C1 segment of cervical spinal cord (tissue), 14 donors: ENCODE measurements at places on chromosomes 7 and 10.
A peak's percentile ranks its signal among the peaks of the same experiment; 100 is the strongest.

DNA sequence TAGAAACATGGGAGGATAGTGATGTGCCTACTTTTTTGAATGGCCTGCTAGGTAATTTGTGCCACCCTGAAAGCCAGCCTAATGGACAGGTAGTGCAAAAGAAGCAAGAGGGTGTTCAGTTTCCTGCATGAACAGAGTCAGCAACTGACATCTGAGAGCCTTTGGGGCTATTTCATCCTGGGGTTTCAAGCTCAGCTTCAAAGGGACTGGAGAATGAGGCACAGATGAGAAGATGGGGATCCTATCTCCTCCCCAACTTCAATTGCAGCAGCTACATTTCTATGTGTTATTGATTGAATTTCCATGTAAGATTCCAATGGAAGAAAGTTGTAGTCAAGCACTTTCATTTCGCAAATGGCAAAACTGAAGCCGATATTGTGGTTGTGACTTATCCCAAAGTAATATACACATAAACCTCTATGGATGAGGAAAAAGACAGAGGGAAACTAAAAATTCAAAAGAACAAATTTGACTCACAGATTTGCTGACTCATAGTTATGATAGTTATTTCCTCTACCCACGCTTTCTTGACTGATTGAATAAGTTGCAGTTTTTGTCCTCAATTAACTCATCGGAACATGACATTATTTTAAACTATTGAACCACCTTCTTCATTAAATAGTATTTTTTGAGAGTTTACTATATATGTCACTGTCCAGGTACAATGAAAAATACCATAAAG lies 42.6 kb upstream of the NRP1 start:
- no peak for DNase-seq

- DNase-seq, result no peak
Measured at GRCh38 chr7:5213286-5213645, 23.2 kb downstream of the WIPI2 start.

GRCh38 chr7:113892818-113893217 lies 26.0 kb downstream of the PPP1R3A start:
- no peak for DNase-seq

- DNase-seq, result no peak
Measured at GRCh38 chr10:100734295-100735086, 10.9 kb upstream of the PAX2 start.

DNA sequence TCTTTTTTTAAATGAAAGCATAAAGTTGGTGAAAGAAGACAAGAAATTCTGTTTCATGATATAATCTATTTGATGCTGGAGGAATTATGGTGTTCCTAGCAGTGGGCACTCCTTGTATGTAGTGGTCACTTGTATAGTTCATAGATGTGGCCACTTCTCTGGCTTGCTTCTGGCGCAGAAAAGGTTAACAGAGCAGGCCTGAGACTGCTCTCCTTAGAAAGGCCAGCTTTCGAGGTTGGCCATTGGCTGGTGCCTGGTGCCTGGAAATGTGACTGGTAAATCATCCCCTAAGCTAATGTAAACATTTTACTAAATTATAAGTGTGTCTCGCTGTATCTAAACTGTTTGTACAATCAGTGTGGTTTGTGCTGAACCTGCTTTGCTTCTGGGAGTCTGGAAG lies 276.1 kb downstream of the PHTF2 start:
- DNase-seq, result no peak

- DNase-seq, result no peak
Measured at GRCh38 chr10:36096576-36096975, 454.5 kb upstream of the FZD8 start.

DNA sequence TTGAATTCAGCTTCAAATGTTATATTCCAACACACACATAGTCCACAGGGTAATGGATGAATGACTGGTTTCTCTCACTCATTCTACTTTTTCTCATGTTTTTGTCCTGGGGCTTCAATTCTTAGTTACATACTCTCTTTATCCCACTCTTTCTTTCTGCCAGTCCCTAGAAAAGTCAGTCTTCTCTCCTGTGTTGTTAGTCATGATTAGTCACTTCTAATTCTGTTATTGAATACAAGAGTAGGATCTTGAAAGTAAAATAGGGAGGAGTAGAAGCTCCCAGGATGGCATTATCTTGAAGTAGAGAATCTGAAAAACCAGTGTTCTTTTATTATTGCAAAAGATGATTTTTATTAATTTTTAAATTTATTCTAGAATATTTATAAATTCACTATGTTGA lies 45.5 kb upstream of the CALCR start:
- DNase-seq, result no peak

GRCh38 chr7:135938563-135938962 lies 38.6 kb downstream of the MTPN start:
- no peak for DNase-seq

DNA sequence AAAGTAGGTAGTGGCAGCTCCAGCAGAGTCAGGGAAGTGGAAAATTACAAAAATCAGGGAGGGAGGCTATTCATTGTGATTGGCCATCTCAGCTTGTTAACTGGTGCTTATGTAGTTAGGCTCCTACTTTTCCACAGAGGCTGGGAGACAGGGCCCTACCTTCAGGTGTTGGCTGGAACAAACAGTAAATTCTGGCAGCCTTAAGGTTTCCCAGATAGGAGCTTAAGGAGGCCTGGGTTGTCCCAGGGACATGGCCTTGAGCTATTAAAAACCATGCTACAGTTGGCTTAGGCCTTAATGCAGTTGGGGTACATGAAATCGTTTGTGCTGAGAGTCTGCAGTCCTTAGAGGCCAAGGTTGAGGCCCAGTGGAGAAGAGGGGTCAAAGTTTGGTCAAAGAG lies 324.5 kb downstream of the LHFPL3 start:
- DNase-seq, result no peak

DNA sequence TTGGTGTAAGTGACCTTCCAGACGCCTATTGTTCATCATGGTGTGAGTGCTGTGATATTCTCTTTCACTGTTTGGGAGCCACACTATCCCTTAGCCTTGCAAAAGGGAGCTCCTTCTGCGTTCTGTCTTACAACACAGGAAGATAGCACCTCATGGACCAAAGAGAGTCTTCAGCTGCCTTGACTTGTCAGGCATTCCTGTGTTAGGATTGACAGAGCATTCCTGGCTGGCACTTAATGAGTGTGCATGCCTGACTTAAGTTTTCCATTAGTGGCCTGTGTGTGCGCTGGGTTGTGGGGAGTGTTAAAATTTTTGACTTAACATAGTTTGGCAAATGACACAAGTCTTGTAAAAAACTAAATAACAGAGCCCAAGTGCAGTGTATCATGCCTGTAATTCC lies 21.9 kb upstream of the MSRB2 start:
- no peak for DNase-seq

DNA sequence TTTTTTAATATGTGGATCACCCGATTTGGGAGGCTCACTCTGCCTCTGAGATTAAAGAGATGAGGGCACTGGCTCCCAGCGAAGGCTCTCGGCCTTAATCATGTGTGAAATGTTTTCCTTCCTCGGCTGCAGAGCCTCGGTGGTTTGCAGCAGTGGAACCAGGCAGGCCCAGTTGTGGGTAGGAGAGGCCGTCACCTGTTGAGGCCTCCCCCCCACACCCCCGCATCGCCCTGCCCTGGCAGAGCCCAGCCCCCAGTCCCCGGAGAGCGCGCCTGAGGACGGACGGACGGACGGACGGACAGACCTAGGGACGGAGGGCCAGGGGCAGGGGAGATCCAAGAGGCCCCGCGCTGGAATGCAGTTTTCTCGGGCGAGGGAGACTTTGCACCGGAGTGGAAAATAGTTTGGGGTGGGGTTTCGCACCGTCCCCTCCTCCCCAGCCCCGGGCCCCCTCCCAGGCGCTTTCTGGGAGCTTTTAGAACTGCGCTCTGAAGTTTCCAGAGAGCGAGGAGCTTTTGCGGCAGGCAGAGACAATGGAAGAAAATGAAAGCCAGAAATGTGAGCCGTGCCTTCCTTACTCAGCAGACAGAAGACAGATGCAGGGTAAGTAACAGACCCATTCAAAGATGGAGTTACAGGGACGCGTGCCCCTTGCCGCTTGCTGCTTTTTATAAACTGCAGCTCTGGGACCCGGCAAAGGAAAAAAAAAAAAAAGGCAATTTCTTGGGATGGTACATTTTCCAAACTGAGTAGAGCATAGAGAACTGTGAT lies at the start of gene KIAA1217:
TSS of gene KIAA1217 (plus strand) at position 478 of the 771 bp plus-strand sequence. CDS start at position 534, 56 bp downstream.
- peak; percentile 31 for DNase-seq

DNA sequence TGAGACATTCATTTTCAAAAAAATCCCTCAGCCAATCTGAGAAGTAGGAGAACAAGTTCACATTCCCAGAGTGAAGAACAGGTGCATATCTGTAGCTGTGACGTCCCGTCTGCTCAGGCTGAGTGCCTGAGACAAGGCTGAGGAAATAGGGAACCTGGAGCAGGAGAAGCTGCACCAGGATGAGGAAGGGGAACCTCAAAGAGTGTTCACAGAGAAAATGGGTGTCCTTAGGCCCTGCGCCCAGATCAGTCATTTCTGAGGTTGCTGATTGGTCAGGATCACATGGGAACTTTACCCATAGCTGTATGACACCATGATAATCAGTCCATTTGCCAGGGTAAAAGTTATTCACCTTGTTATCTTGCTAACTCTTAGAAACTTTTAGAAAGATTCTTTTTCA lies 34.2 kb upstream of the TARP start:
- no peak for DNase-seq

DNA sequence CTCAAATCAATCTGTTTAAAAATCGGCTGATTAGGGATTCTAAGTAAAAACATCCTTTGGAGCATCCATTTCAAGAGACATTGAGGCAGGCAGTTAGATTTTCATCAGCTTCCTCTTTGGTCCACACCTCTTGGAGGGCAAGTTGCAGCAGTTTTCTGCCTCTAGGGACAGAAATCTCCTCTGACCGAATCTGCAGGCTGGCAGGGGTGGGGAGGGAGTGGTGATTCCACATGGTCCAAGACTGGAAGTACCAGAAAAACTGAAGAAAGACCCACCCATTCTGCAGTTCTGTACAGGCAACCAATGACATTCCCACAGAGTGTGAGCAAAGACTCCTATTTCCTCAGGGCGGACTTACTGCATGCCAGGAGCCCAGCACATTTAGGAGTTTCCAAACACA lies 29.0 kb downstream of the FGFBP3 start:
- DNase-seq, result no peak

DNA sequence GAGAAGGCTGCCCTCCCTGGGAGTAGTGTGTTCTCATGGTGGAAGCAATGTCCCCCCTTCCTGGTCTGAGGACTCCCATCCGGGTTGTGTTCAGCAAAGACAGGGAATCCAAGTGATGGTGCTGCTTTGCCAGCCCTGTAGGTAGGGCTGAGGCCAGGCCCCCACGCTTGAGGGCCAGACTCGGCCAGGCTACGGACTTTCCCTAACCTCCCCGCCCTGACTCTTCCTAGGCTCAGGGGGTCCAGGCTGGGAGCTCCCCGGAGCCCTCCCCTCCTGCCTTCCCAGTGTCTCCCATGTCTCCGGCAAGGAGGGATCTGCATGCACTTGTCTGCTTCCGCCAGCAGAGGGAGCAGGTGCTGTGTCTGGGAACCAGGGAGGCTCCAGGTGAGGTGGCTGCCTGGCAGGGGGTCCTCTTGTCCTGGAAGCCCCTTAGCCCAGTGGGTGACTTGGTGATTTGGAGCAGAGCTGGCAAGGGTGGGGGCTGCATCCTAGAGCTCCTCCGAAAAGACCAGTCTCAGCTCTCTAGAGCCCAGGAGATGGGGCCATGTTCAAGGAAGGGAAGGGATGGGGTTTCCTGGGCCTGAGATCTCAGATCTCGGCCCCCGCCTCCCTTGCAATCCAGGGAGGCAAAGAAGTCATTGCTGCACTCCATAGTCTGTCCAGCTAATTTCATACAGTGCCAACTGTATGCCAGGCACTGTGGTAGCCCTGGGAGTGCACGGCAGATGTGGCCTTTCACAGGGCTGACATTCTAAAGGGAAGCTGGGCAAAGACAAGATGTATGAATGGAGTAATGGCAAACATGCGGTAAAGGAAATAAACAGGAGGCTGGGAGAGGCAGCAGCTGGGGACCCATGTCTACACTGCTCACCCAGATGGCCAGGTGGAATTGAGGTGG lies 20.3 kb upstream of the SFRP5 start:
- peak; percentile 13 for DNase-seq

DNA sequence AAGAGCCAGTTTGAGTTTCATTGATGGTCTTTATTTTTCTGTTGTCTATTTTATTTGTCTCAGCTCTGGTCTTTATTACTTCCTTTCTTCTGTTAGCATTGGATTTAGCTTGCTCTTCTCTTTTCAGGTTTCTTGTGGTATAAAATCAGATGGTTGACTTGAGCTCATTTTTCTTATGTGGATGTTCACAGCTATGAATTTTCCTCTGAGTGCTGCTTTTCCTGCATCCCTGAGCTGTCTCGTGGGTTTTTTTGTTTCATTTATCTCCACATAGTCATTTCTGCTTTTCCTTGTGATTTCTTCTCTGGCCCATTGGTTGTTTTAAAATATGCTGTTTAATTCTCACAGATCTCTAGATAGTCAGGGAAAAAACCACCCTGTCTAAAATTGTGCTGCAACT lies 19.7 kb downstream of the ADGRA1 start:
- DNase-seq, result no peak

DNA sequence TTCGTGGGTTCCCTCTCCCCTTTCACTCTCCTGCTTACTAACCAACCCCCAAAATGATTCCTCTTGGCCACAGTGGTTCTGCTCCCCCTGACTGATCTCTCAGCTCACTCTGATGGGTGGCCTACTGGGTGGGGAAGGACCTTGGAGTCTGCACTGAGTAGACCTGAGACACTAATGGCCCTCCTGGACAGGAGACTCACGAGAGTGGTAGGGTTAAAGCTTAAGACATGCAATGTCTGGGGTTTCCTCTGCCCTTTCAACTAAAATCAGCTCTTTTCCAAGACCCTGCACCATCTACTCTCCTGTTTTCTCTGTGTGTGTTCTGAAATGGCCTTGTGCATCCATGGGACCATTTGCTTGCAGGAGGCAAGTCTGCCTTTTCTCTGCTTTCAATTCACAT lies 631.4 kb downstream of the ACTR3B start:
- no peak for DNase-seq
